ENCODE measurements at places on chromosomes 2 and 18.

DNA sequence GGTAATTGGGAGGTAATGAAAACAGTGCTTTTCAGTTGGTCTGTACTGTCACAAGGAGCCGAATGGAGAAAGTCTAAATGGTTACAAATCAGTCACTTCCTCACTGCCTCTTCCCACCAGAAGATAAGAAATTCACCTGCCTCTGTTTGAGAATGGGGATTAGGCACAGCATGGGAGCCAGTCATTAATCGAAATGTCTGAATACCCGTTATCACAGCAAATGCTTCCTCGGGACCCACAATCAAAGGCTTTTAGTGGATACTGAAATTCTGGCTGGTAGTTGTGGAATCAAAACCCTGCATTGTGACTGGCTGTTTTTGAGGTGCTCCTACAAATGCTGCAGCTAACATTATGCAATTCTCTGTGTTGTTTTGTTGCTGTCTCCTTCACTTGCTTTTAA lies 461.0 kb upstream of the MEX3C start:
- DNase-seq: no peak

DNA sequence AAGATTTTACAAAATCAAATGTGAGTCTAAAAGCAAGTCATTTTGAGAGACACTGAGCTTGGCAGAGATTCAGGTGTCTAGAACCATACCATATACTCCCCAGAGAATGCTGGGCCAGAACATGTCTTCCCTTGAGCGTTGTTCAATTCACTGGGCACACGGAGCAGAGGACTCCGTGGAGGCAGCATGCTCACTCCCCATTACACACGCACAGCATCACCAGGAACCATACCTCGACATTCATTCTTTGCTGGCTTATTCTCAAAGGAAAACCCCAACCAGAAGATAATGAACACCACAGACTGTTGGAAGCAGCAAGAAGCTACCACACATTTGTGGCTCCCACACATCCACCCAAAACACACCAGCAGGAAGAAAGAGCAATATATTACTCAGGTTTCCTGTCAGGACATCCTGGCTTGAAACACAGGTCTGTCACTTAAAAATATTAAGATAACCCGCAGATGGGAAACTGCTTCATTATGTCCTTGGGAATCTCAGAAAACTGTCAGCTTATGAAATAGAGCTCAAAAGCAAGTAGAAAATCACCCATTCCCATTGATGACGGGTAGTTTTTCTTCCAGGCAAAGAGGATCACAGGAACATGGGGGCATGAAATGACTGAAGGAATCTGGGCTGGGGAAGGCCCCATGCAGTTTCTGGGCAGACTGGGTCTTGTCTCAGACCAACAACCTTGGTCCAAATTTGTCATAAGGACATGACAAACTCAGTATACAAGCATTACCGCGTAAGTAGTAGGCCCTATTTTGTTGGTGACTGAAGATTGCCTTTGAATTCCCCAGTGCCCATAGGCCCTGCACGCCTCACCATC lies 46.4 kb downstream of the PCBP1 start:
- no peak for DNase-seq

DNA sequence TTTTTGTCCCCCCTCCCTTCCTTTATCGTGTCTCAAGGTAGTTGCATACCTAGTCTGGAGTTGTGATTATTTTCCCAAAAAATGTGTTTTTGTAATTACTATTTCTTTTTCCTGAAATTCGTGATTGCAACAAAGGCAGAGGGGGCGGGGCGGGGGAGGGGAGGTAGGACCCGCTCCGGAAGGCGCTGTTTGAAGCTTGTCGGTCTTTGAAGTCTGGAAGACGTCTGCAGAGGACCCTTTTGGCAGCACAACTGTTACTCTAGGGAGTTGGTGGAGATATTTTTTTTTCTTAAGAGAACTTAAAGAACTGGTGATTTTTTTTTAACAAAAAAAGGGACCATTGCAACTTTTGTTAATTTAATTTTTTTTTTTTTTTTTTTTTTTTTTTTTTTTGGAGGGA lies 2.1 kb downstream of the SOX11 start:
- DNase-seq: no peak

DNA sequence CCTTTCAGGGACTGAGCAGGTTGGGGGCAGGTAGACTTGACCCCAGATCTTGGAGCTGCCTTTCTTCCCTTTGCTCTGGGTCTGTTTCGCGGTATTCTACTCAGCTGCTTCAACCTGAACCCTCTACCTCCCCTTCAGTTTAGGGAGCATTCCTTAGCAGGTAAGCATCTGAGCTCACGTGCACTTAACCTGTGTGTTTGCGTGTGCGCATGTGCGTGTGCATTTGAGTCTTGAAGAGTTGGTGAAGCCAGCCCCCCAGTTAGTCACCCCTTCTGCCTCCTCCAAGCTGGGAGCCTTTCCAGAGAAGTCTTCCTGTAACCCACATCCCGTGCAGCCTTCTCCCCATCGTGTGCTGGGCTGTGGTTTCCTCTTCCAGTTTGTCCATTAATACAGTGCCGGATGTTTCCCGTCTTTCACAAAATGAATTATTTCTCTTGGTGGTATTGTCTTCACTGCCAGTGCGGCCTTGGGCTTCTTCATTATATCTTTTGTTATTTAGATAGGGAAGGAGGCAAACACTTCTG lies 33.2 kb downstream of the B3GNT2 start:
- no peak for DNase-seq

DNA sequence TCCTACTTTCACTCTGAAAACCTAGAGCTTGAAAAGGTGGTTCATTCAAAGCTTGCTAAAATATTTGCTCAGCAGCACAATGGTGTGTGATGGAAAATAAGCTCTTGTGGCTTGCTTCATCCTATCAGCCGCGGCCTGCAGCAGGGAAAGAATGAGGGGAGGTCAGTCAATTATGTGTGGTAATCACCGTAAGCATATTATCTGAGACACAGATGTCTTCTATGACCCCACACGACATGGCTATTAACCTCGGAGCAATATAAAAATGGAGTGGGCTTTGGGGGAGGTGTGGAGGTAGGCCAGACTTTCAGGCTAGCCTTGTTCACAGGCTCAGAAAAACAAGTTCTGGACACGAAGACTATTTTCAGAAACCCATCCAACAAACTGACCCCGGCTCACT lies 98.4 kb upstream of the SIX3 start:
- DNase-seq: no peak

- DNase-seq: no peak
Observed at GRCh38 chr2:21820271-21820670, 696.5 kb downstream of the TDRD15 start.

DNA sequence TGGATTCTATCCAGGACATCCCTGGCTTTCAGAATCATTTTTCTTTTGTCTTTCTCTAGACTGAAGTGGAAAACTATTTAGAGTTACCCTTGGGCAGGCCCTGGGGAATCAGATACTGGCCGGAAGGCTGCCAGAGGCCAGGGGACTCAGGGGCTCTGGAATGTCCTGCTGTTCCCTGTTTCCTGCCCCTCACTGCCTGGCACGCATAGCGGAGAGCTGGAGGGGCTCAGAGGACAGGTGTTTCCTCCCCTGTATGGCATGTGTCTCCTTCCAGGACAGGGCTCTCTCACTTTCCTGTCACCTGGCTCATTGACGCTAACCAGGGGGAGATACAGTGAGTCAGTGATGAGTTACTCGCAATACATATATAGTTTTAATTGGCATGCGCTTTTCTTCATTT lies 38.8 kb downstream of the DYSF start:
- DNase-seq: no peak

DNA sequence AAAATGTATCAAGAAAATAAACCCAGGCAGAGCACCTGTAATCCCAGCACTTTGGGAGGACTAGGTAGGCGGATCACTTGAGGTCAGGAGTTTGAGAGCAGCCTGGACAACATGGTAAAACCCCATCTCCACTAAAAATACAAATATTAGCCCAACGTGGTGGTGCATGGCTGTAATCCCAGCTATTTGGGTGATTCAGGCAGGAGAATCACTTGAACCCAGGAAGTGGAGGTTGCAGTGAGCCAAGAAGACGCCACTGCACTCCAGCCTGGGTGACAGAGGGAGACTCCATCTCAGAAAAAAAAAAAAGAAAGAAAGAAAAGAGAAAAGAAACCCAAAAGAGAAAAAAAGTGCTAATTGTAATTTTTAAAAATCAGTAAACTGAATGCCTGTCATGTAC lies 41.4 kb downstream of the DDX18 start:
- DNase-seq: no peak

- DNase-seq: no peak
Observed at GRCh38 chr2:159658881-159659873, 42.8 kb upstream of the BAZ2B start.

- DNase-seq: no peak
Observed at GRCh38 chr18:6044773-6045172, 149.5 kb upstream of the TMEM200C start.

DNA sequence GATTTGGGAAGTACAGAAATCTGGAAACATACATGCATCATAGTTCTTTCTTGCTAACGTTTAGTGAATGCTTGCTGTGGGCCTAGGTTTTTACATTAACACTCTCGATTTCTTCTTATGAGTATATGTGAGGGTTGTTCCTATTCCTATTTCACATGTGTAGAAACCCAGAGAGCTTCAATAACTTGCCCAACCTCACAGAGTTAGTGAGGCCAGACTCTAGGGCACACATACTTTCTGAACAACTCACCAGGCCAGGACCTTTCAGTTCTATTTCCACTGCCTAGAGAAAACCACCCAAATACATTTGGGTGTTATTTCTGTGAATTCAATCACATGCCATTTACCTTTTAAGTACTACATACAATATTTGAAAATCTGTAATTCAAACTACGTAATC lies 8.2 kb upstream of the KCTD1 start:
- DNase-seq: no peak

DNA sequence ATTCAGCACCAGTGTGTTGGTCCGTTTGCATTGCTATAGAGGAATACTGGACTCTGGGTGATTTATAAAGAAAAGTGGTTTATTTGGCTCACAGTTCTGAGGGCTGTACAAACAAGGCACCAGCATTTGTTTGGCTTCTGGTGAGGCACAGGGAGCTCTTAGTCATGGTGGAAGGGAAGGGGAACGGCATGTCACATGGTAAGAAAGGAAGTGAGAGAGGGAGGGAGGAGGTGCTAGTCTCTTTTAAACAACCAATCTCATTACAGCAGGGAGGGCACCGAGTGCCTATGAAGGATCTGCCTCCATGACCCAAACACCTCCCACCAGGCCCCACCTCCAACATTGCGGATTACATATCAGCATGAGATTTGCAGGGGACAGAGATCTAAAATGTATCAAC lies 143.9 kb upstream of the DLX2 start:
- DNase-seq: no peak

GRCh38 chr2:181152226-181152625 lies 171.8 kb downstream of the UBE2E3 start:
- DNase-seq: no peak

DNA sequence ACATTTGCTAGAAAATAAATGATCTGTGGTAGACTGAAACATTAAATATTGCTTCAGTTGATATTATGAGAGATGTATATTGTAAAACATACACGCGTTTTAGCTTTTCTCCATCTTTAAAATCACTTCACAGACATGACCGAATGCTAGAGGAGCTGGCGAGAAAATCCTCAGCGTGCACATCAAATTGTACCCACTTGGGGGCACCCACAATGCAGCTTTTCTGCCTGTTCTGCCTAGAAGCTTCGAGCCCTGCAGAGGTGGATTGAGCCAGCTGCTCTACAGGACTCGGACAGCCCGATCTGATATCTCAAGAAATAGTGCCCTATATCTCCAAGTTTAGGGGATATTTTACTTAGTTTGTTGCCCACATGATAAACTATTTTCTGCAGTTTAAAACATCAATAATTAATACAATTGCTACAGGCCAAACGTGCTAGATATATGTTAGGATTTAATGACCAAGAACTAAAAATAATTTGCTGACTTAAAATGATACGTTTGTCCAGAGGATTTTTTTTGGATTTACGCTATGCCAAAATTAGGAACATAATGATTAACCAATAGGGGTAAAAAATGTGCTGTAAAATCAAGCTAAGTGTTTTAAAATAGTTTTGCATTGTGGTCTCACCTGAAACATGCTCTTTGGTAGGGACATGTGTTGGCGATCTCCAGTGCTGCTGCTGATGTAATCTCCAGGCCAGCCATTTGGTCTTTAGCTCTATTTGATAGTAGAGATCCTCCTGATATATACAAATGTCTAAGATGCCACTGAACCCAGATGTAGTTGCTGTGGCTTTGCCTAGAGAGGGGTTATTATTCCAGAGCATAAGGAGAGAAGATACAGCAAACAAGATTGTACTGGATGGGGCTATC lies 22.3 kb upstream of the ATP5MC3 start:
- DNase-seq: peak; percentile 69

DNA sequence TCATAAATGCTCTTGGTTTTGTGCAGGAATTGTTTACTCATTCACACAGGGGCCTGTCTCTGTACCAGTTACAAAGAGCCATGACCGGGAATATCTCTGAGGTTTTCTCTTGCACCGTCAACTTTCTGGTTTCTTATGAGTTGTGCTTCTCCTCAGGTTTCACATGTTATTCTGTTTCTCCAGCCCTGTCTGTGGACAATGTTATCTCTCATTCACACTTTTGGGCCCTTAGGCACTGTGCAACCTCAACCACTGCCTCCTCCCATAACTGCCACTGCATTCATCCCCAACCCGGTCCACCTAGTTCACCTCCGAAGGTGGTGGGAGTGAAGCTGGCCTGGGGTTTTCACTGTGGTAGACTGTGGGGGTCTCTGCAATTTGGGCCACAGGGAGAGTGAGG lies 22.5 kb upstream of the NEDD4L start:
- no peak for DNase-seq

DNA sequence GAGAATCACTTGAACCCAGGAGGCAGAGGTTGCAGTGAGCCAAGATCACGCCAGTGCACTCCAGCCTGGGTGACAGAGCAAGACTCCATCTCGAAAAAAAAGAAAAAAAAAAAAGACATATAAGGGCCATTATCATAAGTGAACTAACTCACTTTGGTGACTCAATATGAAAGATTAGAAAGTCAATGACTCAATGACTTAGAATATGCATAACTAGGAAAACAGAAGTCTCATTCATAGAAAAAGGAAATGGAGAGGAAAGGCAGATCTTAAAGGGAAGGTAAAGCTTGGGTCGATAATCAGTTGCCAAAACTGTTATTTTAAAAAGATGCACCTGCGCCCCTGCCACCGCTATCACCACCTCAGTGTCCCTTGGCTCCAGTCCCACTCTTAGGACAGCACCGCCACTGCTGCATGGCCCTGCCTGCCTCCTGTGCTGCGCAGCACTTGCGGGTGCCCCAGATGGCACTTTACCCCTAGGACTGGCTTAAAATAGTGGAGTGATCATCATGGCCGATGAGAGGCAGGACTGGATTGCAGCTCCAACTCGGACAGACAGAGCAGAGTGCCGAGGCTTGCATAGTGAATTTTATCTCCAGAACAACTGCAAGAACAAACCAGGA lies 54.7 kb downstream of the INO80D start:
- no peak for DNase-seq

GRCh38 chr2:147348931-147349555 lies 495.8 kb upstream of the ACVR2A start:
- no peak for DNase-seq

GRCh38 chr2:144529841-144530240 lies 9.9 kb upstream of the ZEB2 start:
- DNase-seq: no peak

GRCh38 chr2:165032559-165032958 lies 77.2 kb upstream of the SLC38A11 start:
- no peak for DNase-seq
